ENCODE measurements at places on chromosomes 5 and 9.
A peak's percentile ranks its signal among the peaks of the same experiment; 100 is the strongest.

DNA sequence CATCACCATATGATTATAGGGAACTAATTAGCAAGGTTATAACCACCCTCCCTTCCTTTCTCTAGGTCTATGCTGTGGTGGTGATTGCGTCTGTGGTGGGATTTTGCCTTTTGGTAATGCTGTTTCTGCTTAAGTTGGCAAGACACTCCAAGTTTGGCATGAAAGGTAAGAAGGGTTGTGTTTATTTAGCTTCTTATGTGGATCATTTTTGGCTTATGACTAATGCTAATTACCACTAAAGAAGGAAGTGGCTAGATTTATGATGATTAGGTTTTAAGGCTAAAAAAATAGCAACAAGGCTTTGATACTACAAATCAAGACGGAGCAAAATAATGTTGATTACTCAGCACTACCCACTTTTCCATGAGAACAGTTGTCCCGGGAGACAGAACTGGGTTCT lies 82.4 kb downstream of the NTRK2 start:
- DNase-seq = no peak

DNA sequence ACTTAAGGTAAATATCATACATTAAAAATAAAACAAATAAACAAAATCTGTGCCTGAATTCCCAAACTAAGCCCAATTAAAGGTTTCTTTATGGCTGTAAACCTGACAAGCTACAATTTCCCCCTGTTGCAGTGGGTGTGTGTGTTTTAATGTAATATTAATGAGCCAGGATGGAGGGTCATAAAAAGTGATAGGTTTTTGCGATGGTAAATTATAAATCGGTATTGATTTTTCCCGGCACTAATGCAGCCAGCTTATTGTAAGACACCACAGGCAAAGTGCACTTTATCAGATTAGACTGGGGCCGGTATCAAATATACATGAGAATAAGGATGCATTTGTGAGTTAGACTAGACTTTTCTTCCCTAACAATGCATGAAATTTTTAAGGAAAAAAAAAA lies 120.4 kb downstream of the EBF1 start:
- DNase-seq = no peak

DNA sequence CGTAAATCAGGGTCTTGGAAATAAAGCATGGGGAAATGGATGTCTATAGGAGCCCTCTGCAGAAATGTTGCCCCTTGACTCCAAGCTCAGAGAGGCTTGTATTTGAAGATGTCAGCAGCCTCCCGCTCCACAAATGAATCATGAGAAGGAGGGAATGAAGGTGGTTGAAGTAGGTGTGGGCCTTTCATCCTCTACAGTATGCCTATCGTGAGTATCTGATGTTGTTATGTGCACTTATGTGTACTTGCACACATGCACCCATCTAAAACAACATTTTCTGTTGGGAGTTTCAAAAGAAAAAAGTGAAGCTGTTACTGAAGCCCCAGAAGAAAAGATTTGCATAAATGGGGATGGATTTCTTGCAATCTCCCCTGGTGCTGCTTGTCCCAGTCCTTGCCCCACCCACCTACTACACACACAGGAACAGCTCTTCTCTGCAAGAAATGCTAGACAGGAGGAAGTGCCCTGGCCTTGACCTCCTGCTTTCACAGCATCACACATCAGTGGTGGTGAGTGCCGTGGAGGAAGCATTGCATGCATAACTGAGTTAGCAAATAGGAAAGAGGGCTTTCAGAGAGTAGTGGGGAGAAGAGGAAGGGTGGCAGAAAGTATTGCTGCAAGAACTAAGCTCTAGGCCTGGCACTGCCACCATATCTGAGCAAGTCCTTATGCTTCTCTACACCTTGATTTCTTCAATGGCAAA lies 156.1 kb downstream of the SNX18 start:
- peak; percentile 13 for DNase-seq

GRCh38 chr9:116549061-116549664 lies 137.9 kb upstream of the TRIM32 start:
- no peak for DNase-seq

GRCh38 chr5:175897285-175897684 lies 25.9 kb downstream of the CPLX2 start:
- DNase-seq = no peak

GRCh38 chr5:95761771-95762651 lies 30.9 kb downstream of the RHOBTB3 start:
- DNase-seq = no peak

DNA sequence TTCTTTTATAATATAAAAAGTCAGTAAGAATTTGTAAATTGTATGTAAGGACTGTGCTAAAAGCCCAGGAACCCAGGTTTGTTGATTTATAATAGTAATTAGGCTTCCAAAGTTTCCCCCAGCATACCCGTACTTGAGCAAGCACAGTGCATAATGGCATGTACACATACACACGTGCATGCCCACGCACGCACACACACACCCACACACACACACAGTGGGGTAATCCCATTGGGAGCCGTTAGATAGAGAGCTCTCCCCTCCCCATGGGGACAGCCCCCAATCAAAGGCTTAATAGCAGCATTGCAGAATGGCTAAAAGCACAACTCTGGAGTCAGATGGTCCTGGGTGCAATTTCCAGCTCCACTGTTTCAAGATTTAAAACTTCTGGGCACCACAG lies 319.7 kb upstream of the RFX3 start:
- DNase-seq = no peak

DNA sequence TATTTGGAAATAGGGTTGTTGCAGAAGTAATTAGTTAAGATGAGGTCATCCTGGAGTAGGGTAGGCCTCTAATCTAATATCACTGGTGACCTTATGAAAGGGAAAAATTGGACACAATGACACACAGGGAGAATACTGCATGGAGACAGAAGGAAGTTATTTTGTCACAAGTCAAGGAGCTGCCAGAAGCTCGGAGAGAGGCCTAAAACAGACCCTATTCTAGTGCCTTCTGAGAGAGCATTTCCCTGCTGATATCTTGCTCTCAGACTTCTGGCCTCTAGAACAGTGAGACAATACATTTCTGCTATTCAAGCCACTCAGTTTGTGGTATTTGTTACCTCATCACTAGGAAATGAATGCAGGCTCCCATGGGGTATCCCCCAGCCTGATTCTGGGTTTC lies 332.9 kb downstream of the CSNK1G3 start:
- DNase-seq = no peak

GRCh38 chr5:152185547-152186245 lies 219.4 kb downstream of the NMUR2 start:
- DNase-seq = no peak

GRCh38 chr5:123671711-123672456 lies 159.9 kb downstream of the CSNK1G3 start:
- DNase-seq = no peak

- peak; percentile 39 for DNase-seq
These were observed 482 bp downstream of the CD14 start for GRCh38 chr5:140632366-140633020.

DNA sequence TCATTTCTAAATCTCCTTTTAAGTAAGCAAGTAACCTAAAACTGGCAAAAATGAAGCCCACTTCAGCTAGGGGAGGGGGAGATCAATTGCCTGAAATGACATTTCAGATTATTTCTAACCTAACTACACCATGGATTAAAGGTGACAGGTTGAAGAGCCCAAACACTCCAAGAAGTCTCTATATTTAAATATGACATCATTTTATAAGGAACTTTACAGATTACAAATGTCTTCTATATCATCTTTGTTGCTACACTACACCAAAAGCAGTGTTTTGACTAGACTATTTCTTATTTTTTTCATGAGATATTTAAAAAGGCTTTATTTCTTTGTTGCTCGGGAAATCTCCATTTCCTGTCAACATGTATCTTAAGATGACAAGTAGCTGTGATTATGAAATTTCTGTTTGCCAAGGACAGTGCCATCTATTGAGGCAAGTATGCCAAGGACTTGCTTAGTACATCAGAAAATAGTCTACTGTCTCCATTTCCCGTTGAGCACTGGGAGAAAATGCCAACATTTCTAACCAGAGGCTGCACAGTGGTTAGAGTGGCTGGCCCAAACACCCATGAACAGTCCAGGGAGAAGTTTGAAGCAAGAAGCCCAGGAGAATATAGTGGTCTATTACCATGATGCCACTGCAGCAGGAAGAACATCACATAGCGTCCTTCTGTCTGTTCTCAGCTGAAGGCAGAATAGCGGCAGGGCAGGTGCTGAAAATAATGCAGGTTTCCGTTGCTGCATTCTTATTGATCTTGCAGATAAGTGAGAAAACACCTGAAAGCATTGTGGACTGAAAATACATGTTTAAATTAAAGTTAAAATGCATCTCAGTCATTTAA lies 93.4 kb upstream of the ITGA2 start:
- no peak for DNase-seq

DNA sequence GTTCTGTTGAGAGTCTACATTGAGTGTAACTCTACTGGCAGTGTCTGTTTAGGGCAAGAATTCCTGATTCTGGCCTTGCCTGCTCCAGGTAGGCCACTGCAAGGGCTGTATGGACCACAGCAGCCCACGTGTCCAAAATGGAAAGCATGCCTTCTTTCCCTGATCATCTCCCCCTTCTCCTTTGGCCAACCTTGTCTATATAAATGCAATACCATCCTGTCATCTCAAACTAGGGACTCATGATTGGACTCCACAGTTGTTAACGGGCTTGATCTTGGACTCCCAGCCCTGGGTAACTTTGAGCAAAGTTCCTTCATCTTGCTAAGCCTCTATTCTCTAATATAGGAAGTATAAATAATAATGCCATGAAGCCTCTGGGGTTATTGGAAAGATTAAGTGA lies 533.6 kb downstream of the BNC2 start:
- no peak for DNase-seq

DNA sequence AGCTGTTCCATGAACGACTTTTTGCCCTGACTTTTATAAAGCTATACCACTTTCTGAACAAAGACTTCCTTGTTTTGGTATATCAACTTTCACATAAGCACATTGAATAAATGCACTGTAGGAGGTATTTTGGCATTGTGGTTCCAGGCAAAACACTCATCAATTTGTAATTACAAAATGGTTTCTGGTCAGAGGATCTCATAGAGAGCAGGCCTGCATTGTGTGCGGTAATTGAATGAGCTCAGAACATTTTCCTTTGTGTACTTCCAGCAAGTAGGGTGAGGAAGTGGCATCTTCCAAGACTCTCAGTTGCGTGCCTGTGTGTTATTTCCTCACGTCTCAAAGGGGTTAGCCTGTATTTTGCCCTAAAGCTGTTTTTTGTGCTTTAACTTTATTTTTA lies 89.2 kb downstream of the PDE6A start:
- no peak for DNase-seq

GRCh38 chr5:16057277-16057676 lies 122.3 kb downstream of the MARCHF11 start:
- DNase-seq = no peak

GRCh38 chr5:8730194-8730593 lies 815.7 kb downstream of the SEMA5A start:
- no peak for DNase-seq

GRCh38 chr9:90074316-90074962 lies 469.6 kb downstream of the GADD45G start:
- no peak for DNase-seq

DNA sequence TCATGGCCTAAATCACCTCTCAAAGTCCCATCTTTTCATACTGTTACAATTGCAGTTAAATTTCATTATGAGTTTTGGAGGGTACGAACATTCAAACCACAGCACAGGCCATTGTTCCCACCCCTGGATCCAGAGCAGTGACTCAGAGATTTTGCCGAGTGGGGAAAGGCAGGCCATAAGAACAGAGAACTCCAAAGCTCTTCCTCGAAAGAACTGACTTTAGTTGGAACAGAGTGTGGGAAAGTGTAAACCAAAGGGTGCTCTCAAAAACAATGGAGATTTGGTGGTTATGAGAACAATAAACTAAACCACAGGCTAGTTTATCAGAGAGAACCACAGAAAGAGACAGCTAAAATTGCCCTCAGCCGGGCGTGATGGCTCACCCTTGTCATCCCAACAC lies 19.4 kb upstream of the GRPEL2 start:
- DNase-seq = no peak

DNA sequence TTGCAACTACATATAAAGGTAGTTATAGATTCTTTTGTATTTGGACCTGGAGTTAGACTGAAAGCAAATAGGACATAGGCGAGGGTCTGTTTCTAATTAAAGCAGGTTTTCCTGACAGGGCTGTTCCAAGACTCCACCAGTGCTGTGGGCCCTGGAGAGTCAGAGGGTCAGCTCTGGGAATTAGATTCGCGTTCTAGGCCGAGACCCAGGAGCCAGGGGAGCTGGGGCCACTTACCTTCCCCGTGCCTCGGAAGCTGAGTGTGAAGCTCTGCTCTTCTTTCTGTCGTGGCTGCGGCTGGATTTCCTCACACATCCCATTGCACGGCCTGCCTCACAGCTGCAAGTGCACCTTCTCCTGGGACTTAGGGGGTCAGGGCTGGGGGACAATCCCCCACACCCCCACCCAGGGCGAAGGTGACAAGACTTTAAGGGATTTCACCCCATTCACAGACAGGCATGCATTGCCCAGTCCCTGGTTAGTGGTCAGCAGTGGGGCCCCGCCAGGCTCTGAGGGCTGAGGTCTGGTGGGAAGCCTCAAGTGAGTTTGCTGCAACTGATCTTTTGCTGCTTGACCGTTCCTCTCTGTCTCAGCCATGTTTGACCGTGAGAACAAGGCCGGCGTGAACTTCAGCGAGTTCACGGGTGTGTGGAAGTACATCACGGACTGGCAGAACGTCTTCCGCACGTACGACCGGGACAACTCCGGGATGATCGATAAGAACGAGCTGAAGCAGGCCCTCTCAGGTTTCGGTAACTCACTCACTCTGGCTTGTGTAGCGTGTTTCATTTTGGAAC lies 15.3 kb upstream of the AHRR start:
- no peak for DNase-seq

DNA sequence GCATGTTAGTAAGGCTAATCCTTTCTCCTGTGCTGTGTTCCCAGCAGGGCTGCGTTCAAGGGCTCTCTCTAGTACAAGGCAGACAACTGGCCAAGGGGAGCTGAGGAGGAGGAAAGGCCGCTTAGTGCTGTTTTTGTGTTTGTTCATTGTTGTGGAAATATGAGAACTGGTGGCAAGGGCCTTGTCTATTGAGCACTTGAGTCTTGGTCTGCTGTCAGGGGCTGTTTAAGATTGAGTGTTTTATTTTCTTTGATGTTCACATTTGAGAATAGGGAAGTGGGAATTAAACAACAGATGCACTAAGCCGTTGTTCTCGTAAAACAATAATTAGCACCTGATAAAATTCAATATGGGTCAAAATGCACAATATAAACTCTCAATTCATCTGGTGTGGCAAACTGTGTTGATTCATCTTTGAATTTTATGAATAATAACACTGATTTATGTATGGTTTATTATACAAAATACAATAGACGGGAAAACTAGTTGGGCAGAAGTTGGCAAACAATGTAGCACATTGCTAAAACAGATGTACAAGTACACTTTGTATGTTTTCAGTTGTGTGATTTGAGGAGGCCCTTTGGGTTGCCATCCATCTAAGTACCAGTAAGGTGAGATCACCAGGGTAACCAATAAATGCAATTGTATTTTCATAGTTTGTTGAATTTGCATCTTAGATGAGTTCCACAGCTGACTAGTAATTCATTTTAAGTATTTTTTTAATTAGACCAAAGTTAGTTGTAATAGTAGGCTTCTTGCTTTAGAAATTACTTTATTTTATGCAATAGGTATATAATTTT lies 97.6 kb upstream of the GRHPR start:
- no peak for DNase-seq

Data from stimulated activated CD4-positive, alpha-beta T cell treated with anti-CD3 and anti-CD28 coated beads, Interleukin-12 subunit alpha, Interleukin-12 subunit beta, amount 100 ng/mL, for 4 hours (primary cell).